Chondrocyte (in vitro differentiated cells): ENCODE measurements at places on chromosomes 11 and 22.

- H3K4me1 ChIP-seq, result peaks cover 49% of the 10 kb centered on the region
- no peak overlapping the region for H3K4me3 ChIP-seq
- peak overlapping the region; percentile 78 for H3K27ac ChIP-seq
- H3K36me3 ChIP-seq, result no peaks in the 10 kb centered on the region
- H3K27me3 ChIP-seq, result peaks cover 3% of the 10 kb centered on the region
- DNase-seq, result no peak
These were observed 58.9 kb downstream of the FBXO7 start for GRCh38 chr22:32533265-32534111.

DNA sequence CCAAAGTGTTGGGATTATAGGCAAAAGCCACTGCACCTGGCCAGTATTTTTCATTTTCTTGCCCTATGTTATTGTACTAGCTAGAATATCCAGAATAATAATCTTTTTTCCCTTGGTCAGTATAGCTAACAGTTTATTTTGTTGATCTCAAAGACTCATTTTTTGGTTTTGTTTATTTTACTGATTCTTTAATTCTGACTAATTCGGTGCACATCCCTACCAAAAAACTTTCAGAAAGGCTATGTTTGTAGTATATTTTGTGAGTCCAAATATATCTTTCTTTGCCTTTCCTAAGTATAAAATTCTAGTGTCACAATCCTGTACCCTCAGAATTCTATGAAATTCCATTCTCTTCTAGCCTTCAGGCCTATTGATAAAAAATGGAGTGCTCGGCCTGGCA lies 84.3 kb downstream of the PHF21A start:
- no peak overlapping the region for H3K4me3 ChIP-seq
- H3K27me3 ChIP-seq, result no peaks in the 10 kb centered on the region
- no peak for DNase-seq
- H3K36me3 ChIP-seq, result no peaks in the 10 kb centered on the region
- no peak overlapping the region for H3K27ac ChIP-seq

DNA sequence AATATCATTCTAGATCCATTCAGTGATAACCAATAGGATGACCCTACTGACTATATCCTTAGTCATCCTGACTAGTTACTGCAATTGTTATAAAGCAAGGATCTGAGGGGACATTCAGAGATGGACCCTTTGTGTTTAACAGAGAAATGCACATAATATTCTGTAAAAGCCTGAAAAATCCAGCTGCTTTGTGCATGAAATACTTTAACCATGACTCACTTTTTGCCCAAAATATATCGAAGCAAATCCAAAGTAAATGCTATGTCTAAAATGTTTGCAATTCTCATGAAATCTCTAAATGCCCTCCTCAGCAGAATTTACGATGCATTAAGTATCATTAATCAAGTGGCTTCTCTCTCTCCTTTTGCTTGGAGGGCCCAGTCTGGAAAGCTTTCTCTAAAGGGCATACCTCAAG lies 178.8 kb upstream of the MTMR2 start:
- no peaks in the 10 kb centered on the region for H3K36me3 ChIP-seq
- peak overlapping the region; percentile 24 for H3K4me3 ChIP-seq
- H3K4me1 ChIP-seq, result peaks cover 80% of the 10 kb centered on the region
- H3K27me3 ChIP-seq, result no peaks in the 10 kb centered on the region
- H3K27ac ChIP-seq, result peak overlapping the region; percentile 94

DNA sequence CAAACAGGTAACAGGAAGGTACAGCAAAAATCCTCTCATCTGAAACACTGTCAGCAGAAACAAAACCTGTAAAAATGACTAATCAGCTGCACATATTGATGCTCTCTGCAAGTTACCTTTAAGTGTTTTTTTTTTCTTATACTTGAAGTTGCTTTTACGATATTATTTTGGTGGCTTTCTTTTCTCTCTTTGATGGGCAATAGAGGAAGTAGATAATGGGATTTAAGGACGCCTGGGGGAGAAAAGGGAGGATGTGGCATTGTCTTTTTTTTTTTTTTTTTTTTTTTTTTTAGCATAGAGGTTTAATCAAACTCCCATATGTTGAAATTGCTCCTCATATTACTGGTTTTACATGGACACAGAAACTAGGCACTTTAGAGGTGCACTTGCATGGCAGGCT lies 11.4 kb upstream of the ADSL start:
- H3K4me1 ChIP-seq, result no peaks in the 10 kb centered on the region
- no peaks in the 10 kb centered on the region for H3K27me3 ChIP-seq
- DNase-seq, result no peak

- no peaks in the 10 kb centered on the region for H3K36me3 ChIP-seq
- no peak for DNase-seq
- H3K4me1 ChIP-seq, result no peaks in the 10 kb centered on the region
- no peak overlapping the region for H3K27ac ChIP-seq
These were observed 40.3 kb upstream of the RASSF10 start for GRCh38 chr11:12968826-12969225.

GRCh38 chr11:8834379-8834778 lies 76.6 kb upstream of the AKIP1 start:
- no peaks in the 10 kb centered on the region for H3K36me3 ChIP-seq
- peak overlapping the region; percentile 91 for H3K27ac ChIP-seq
- no peak overlapping the region for H3K4me3 ChIP-seq
- no peak for DNase-seq

DNA sequence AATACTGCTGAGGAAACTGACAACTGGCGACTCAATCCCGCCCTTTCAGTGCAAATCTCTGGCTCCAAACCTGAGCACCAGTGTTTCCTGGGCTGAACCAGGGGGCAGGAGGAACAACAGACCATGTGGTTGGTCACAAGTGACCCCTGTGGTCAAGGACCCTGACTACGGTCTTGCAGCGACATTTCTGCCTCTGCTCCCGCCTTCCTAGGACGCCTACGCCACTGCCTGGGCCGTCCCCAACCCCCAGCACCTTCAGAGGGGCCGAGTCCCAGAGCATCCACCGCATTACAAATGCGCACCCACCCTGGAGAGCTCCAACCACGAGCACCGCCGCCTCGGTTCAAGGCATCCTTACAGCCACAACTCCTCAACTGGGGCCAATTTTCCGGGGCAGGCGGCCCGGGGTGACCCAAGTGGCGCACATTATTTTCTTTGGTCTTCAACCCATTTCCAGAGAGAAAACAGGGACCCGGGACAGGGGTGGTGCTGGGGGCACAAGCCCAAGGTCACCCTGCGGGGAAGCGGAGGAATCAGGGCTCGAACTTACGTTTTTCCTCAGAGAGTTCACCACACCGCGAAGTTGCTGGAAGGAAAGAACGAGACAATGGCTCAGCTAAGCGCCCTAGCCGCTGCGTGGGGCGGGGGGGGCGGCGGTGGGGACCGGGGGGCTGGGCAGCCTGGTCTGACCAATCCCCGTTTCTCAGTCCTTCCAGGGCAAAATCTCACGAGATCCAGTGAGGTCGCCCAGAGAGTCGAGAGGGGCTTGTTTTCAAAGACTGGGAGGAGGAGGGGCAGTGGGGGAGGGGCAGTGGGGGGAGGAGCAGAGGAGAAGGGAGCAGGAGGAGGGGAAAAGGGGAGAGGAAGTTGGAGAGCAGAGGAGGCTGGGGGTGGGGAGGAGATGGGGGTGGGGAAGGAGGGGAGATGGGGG lies 1.8 kb downstream of the PRAME start:
- H3K4me3 ChIP-seq, result no peak overlapping the region
- H3K27ac ChIP-seq, result no peak overlapping the region
- no peaks in the 10 kb centered on the region for H3K4me1 ChIP-seq
- no peak for DNase-seq
- no peaks in the 10 kb centered on the region for H3K36me3 ChIP-seq

DNA sequence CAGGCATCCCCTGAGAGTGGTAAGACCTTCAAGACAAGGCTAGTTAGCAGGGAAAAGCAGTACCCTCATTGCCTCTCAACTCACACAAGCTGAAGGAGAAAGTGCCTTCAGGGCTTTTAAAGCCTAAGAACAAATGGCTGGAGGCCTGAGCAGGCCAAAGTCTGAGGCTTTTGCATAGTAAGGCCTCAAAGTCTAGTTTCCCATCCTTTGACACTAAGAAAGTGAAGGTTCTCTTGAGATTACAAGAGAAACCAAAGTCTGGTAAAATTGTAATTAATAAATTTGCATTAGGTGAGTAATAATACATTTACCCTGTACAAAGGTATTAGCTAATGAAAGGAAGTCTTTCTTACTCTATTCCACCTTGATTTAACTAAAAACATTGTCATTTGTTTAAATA lies 47.0 kb upstream of the CCDC89 start:
- DNase-seq, result no peak
- H3K27ac ChIP-seq, result no peak overlapping the region
- H3K4me3 ChIP-seq, result no peak overlapping the region
- H3K36me3 ChIP-seq, result peaks cover 9% of the 10 kb centered on the region

DNA sequence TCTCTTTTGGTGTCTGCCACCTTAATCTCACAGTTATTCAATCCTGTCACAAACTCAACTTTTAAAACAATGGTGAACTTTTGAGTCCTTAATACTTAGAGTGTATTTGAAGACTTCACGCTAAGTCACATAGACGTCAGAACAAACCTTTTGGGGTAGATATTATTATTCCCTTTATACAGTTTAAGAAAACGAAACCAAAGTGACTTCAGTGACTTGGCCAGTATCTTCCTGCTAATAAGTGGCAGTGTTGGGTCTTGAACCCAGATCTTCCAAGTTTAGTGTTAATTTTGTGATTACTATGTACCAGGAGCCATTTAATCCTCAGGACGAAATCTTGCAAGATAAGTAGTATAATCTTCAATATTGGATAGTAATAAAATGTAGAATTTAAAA lies 691 bp downstream of the CEP295 start:
- H3K4me1 ChIP-seq, result peaks cover 14% of the 10 kb centered on the region
- H3K4me3 ChIP-seq, result peak overlapping the region; percentile 69
- peaks cover 15% of the 10 kb centered on the region for H3K27me3 ChIP-seq
- no peak for DNase-seq
- peaks cover 1% of the 10 kb centered on the region for H3K36me3 ChIP-seq

DNA sequence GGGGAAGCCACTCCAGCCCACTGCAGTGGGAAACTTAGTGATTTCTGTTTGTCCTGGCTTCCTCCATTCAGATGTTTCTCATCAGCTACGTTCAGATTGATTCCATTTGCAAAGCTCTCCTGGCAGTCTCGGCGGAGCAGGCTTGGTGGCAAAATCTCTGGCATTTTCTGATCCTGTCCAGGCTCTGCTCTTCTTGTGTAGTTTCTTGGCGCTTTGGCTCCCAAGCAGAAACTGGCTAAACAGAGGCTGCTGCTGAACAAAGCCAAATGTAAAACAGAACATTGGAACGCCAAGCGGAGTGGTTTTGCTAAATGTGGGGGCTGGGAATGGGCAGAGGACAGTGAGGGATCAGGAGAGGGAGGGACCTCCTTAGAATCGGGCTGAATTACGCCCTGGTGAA lies 36.7 kb downstream of the ADAMTS8 start:
- no peak for DNase-seq
- H3K4me1 ChIP-seq, result peaks cover 24% of the 10 kb centered on the region
- H3K36me3 ChIP-seq, result no peaks in the 10 kb centered on the region
- no peak overlapping the region for H3K4me3 ChIP-seq
- H3K27me3 ChIP-seq, result peaks cover 61% of the 10 kb centered on the region

- peaks cover 44% of the 10 kb centered on the region for H3K27me3 ChIP-seq
- H3K4me3 ChIP-seq, result no peak overlapping the region
- no peak for DNase-seq
- no peaks in the 10 kb centered on the region for H3K36me3 ChIP-seq
These were observed 1487.3 kb downstream of the TBC1D22A start for GRCh38 chr22:48249713-48250268.

GRCh38 chr11:36016263-36016662 lies 72.4 kb downstream of the LDLRAD3 start:
- H3K4me3 ChIP-seq, result no peak overlapping the region
- peak overlapping the region; percentile 34 for H3K27ac ChIP-seq
- H3K27me3 ChIP-seq, result no peaks in the 10 kb centered on the region
- peaks cover 2% of the 10 kb centered on the region for H3K36me3 ChIP-seq
- H3K4me1 ChIP-seq, result peaks cover 30% of the 10 kb centered on the region
- DNase-seq, result no peak

GRCh38 chr11:70776914-70777532 lies 378.7 kb downstream of the CTTN start:
- peaks cover 4% of the 10 kb centered on the region for H3K27me3 ChIP-seq
- no peak overlapping the region for H3K27ac ChIP-seq
- no peak for DNase-seq
- H3K4me1 ChIP-seq, result no peaks in the 10 kb centered on the region
- no peaks in the 10 kb centered on the region for H3K36me3 ChIP-seq
- H3K4me3 ChIP-seq, result no peak overlapping the region
